Esophagus muscularis mucosa (tissue), 4 donors: ENCODE measurements at places on chromosomes 7 and 10. TPM values are rescaled to one million over a fixed set of nuclear protein-coding genes. Genes with fewer than 3 reads are reported as not detected.

DNA sequence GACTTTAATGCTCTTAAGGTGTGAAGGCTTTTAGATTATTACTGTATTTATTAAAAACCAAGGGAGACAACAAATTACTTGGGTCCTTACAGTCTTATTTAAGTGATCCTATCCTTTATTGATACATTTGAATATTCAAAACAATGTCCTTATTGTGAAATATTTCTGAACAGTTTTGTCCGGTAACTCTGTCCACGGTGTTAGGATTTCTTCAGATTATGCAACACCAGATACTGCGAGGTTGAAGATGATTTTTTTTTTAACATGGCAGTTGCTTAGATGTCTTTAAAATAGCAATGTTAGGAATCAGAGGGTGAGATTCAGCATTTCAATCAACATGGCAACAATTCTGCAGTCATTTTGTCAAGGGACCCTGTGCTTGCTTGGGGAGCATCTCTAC is 176.5 kb downstream of the CSTF2T start:
- H3K27me3 ChIP-seq, result no peaks in the 10 kb centered on the region
- no peak for DNase-seq
- H3K36me3 ChIP-seq, result no peaks in the 10 kb centered on the region
- no peak overlapping the region for H3K27ac ChIP-seq
- no peak overlapping the region for H3K4me3 ChIP-seq

DNA sequence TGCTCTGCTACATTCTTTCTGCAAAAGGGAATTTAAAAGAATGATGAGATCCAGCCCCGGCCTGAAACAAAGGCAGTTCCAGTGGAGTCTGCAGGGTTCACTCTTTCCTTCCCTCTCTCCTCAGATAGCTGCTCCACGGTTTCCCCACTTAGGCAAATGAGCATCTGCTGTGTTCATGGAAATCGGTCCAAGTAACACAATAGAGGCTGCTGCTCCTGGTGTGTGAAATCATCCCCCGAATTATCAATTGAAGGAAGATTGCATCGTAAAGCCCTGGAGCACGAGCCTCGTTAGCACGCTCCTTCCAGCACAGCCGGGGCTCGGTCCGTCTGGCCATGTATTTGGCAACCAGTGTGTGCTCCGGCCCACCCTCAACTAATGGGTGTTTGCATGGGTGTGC is 108.3 kb upstream of the DPP6 start:
- no peaks in the 10 kb centered on the region for H3K27me3 ChIP-seq
- no peaks in the 10 kb centered on the region for H3K36me3 ChIP-seq
- H3K4me3 ChIP-seq, result no peak overlapping the region
- no peaks in the 10 kb centered on the region for H3K4me1 ChIP-seq
- no peak overlapping the region for H3K27ac ChIP-seq

- H3K4me1 ChIP-seq, result peaks cover 41% of the 10 kb centered on the region
- no peak for DNase-seq
- H3K4me3 ChIP-seq, result peak overlapping the region; percentile 83
- H3K27ac ChIP-seq, result peak overlapping the region; percentile 95
- H3K27me3 ChIP-seq, result no peaks in the 10 kb centered on the region
- H3K36me3 ChIP-seq, result no peaks in the 10 kb centered on the region
These were observed 518 bp upstream of the COMMD3 start for GRCh38 chr10:22315455-22316285.

- no peak overlapping the region for H3K27ac ChIP-seq
- no peaks in the 10 kb centered on the region for H3K36me3 ChIP-seq
- peaks cover 4% of the 10 kb centered on the region for H3K4me1 ChIP-seq
- no peak overlapping the region for H3K4me3 ChIP-seq
- DNase-seq, result no peak
- no peaks in the 10 kb centered on the region for H3K27me3 ChIP-seq
These were observed 65.2 kb downstream of the AOAH start for GRCh38 chr7:36659172-36659516.

- DNase-seq, result no peak
- H3K4me3 ChIP-seq, result no peak overlapping the region
- H3K27ac ChIP-seq, result peak overlapping the region; percentile 60
- no peaks in the 10 kb centered on the region for H3K36me3 ChIP-seq
- peaks cover 33% of the 10 kb centered on the region for H3K4me1 ChIP-seq
- no peaks in the 10 kb centered on the region for H3K27me3 ChIP-seq
These were observed 8.8 kb upstream of the CALML5 start for GRCh38 chr10:5508161-5508604.

- no peaks in the 10 kb centered on the region for H3K36me3 ChIP-seq
- DNase-seq, result no peak
- H3K27ac ChIP-seq, result peak overlapping the region; percentile 43
- no peak overlapping the region for H3K4me3 ChIP-seq
These were observed 20.2 kb upstream of the FOXK1 start for GRCh38 chr7:4661871-4662270.

- no peak overlapping the region for H3K4me3 ChIP-seq
- no peak overlapping the region for H3K27ac ChIP-seq
- no peaks in the 10 kb centered on the region for H3K36me3 ChIP-seq
- peaks cover 9% of the 10 kb centered on the region for H3K4me1 ChIP-seq
These were observed 32.2 kb upstream of the ITGB8 start for GRCh38 chr7:20298486-20298901.

- no peaks in the 10 kb centered on the region for H3K27me3 ChIP-seq
- no peaks in the 10 kb centered on the region for H3K36me3 ChIP-seq
- H3K4me3 ChIP-seq, result no peak overlapping the region
These were observed 53.2 kb upstream of the CCDC6 start for GRCh38 chr10:59959504-59960018.

KIAA1217 gene
- total RNA-seq, result 12.0 TPM

ARHGEF5 gene
- 4.6 TPM for total RNA-seq

FKBP6 gene
- not detected for total RNA-seq

MOGAT3 gene
- total RNA-seq, result not detected

PTN gene
- 5.9 TPM for total RNA-seq

PRF1 gene
- total RNA-seq, result 3.2 TPM
